C1 segment of cervical spinal cord (tissue), 14 donors: ENCODE measurements at places on chromosomes 1 and 21.

DNA sequence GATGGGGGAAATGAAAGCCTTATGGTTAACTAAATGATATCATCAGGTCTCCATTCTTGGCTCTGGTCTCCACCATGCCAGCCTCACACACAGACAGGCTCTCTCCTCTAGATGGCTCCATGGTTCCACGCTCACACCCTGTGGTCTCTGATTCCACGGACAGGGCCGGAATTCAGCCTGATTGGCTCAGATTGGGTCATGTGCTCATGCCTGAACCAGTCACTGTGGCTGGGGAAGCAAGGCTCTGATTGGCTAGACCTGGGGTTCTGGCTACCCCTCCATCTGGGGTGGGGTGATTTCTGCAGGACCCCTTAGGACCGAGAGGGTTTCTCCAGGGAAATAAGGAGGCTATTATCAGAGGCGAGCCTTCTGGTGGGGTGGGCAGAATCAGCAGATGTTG is 277.0 kb downstream of the PTPRU start:
- no peak for DNase-seq

DNA sequence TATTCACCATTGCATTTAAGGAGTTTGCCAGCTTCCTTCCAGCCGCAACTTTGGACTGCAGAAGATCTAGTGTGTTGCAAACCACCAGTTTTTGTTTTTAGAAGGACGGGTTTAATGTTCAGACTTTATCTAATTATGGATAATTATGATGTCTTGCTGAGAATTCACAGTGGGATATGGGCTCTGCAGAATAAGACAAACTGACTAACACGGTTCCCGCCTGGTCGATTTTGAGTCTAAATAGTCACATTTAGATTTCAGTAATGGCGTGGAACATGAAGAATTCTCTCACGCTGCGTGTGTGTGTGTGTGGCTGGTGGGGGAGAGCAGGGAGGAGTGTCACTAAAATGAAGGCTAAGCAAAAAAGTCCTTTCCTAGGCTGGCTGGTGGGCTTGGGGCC is 48.5 kb upstream of the DMRTB1 start:
- DNase-seq: no peak

- DNase-seq: no peak
Observed at GRCh38 chr1:66521721-66522365, 12.1 kb upstream of the SGIP1 start.

- no peak for DNase-seq
Observed at GRCh38 chr1:171595324-171595723, 26.7 kb upstream of the MYOCOS start.

DNA sequence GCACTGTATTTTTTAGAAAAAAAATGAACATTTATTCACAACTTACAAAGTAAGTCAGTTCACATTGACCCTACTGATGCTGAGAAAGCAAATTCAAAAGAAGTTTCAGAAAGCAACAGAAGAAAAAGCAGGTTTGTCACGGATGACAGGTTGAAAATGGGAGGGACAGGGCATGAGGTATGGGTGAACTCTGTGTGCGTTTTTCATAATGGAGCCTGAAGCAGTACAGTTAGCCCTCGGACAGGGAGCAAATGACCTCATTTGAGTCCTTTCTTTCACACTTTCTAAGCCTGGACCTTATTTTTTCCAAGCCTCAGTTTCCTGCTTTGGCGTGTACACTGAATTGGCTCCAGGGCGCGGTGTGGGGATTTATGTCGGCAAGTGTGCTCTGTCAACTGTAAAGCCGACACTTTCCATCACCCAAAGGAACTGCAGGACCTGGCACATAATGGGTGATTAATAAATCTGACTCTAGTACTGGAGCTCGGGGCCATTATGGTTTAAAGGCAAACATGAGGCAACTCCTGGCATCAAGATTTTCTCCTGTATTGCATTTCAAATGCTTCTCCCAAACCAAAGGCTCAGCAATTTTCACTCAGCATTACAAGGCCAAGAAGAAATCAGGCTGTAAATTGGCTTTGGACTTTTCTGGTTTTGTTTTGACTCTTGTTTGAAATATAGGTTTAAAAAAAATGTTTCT is 345.5 kb upstream of the DUSP10 start:
- no peak for DNase-seq
